Posterior cingulate gyrus (tissue), 11 donors: ENCODE measurements at places on chromosomes 2 and 18.

DNA sequence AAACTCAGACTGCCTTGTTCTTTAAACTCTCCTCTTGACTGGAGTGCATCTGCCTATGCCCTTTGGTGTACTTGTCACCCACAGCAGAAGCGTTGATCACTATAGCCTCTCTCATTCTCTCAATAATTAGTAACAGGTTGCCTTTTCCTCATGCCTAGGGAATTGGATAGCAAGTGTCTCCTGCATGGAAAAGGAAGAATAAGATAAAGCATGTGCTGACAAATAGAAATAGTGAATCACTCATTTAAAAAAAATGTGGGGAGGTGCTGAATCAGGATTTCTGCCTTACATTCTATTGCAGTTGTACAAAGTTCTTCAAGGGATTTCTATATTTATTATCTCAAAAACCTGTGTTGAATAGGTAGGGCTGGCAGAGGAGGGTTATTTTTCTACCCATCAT lies 323.0 kb downstream of the TXNL1 start:
- DNase-seq, result no peak

GRCh38 chr2:216292886-216293301 lies 79.4 kb downstream of the MARCHF4 start:
- peak; percentile 86 for DNase-seq

- DNase-seq, result no peak
Observed at GRCh38 chr2:235567842-235568241, 74.0 kb downstream of the AGAP1 start.

GRCh38 chr2:10046931-10047330 lies 3.6 kb downstream of the KLF11 start:
- peak; percentile 40 for DNase-seq

- peak; percentile 46 for DNase-seq
Observed at GRCh38 chr18:33440060-33441043, at the start of gene CCDC178. Gene CCDC178, minus strand, starts transcription at chr18:33440721. Its CDS starts 28,633 bp downstream, at chr18:33412088.

GRCh38 chr2:128591861-128592822 lies 273.5 kb upstream of the HS6ST1 start:
- no peak for DNase-seq

DNA sequence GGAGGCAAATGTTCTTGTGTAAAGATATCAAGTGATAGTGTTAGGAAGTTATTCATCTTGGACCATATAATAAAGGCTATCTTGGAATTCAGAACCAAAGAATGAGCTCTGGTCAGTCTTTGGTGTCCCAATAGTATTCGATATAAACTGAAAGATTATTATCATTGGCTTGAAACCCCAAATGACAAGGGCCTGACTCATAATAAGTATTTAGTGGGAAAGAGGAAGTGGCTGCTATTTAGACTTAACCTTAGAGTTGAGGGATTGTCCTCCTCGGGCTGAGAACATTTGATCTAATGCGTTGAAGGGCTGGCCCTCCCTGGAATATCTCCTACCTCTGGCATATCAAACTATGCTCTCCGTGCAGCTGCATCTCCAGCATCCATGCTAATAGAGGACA lies 67.5 kb downstream of the CDH20 start:
- no peak for DNase-seq

DNA sequence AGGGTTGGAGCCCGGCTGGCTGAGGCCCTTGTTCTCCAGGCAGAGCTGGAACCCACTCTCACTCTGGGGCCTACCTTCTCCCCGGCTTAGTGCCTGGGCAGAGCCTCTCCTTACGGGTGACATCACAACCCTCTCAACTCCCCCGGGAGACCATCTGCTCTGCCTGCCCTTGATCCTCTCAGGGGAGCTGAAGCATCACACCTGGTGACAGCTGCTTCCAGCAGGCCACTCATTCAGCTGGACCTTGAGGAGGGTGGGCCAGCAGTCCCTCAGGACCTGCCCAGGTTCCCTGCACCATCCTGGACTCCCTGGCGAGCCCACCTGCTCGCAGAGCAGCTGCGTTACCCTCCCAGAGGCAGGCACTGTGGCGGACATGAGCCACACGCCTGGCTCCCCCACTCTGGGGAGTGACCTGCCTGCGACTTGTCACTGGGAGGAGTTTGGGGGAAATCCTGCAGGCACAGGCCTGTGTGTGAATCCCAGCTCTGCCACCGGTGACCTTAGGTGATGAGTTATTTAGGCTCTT lies 13.1 kb downstream of the HS6ST1 start:
- no peak for DNase-seq

GRCh38 chr18:31586616-31587015 lies 5.1 kb upstream of the TTR start:
- no peak for DNase-seq

- DNase-seq, result no peak
Observed at GRCh38 chr2:27902098-27902497, 11.6 kb downstream of the BABAM2 start.

GRCh38 chr2:6325616-6326015 lies 540.1 kb downstream of the CMPK2 start:
- no peak for DNase-seq

- DNase-seq, result no peak
Observed at GRCh38 chr2:47109007-47109375, 46.1 kb downstream of the STPG4 start.

DNA sequence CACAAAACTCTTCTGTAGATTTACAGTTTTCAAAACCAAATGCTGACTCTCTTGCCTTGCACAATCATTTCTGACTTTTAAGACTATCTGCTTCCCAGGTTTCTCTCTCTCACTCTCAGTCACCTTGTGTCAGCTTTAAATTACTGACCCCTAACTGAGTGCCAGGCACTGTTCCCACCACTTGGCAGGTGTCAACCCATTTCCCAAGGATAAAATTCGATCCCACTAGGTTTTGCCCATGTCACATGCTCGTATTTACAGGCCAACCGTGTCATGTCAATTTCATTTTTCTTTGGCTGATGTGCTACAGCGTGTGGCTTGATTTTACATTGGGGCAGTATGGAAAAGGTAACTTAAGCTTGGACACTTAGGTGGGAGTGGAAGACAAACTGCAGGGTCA lies 26.1 kb upstream of the LMAN1 start:
- DNase-seq, result no peak

DNA sequence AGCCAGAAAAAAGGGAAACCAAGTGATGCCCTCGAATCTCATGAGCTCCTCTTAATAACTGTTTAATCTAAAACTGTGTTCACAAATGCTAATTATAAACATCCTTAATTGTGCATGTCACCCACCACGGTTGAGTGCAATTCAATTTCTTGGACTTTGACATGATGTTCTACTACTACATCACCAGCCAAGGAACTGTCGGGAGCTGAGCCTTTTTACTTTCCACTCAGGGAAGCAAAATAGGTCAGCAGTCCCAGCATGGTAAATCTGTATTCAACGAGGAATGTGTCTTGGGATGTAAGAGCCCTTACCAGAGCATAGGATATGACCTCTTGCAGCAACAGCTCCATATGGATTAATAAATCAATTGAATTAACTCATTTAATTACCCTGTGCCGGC lies 20.8 kb upstream of the REG3G start:
- no peak for DNase-seq

- DNase-seq, result no peak
Observed at GRCh38 chr2:118835746-118836410, 11.6 kb downstream of the EN1 start.

DNA sequence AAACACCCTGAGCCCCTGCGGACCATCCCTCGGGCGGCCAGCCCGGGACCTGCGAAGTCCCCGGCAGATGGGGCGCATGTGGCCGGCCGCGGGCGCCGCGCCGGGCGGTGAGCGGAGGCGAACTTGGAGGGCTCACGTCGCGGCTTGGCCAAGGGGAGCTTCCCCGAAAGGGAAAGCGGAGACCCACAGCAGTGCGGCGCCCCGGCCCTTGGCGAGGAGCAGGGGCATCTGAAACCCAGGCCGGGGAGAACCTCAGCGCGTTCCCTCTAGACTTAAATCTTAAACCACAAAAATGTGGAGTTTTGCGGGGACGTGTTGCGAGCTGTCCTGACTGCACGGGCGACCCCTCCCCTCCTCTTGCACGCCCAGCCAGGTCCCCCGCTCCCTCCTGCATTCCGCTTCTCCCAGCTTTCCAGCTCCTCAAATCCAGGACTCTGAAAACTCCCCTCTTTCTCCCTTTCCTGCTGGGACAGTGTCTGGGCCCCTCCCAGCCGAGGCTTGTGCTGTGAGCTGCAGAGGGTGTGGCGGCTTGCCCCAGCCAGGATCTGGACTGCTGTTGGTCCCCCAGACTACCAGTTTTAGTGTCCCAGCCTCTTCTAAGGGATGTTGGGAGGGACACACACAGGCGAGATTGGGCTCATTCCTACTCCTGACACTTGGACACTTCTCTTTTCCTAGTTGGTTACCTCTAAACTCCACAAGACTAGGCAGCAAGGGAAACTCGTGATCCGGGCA lies 1.3 kb downstream of the FMNL2 start:
- peak; percentile 60 for DNase-seq

- DNase-seq, result no peak
Observed at GRCh38 chr2:148829618-148830017, 45.4 kb upstream of the KIF5C start.

DNA sequence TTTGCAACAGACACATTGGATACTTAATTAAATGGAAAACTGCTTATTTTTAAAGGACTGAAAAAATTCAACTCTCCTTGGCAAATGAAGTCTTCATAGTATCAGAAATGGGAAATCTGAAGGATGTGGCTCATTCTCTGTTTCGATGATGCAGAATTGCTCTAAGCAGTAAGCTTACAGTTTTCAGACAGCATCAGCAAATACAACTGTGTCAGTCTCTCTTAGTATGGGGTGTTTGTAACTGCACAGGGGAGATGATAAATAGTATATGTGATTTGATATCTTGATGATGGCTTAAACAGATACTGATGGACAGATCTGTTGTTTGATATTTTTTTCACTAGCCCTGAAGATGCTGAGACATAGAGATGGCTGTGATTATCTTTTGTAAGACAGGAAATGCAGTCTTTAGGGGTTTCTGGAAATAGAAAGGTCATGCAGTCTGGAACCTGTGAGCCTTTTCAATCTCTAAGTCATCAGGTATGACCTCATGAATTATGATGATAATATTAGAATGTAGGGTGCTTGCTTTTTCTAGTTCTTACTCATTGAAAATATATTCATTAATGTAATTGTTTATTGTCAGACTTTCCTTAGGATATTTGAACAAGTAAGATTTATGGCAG lies 84.2 kb downstream of the SLC4A10 start:
- DNase-seq, result no peak

DNA sequence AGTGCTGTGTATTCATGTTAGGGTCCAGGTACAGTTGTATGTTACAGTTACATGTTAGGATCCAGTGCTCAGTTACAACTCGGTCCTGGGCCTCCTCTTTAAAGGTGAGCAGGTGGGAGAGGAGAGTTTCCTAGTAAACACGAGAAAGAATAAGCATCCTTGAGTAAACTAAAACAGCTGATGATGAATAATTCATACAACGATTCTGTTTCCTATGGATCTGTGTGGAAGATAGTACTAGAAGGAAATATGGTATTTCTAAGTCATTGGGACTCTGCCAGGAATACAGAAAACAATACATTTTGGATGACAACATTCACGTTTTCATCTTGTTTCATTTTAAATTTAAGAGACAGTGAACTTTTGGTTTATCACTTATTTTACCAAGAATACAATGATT lies 29.5 kb downstream of the SNTG2 start:
- DNase-seq, result no peak

DNA sequence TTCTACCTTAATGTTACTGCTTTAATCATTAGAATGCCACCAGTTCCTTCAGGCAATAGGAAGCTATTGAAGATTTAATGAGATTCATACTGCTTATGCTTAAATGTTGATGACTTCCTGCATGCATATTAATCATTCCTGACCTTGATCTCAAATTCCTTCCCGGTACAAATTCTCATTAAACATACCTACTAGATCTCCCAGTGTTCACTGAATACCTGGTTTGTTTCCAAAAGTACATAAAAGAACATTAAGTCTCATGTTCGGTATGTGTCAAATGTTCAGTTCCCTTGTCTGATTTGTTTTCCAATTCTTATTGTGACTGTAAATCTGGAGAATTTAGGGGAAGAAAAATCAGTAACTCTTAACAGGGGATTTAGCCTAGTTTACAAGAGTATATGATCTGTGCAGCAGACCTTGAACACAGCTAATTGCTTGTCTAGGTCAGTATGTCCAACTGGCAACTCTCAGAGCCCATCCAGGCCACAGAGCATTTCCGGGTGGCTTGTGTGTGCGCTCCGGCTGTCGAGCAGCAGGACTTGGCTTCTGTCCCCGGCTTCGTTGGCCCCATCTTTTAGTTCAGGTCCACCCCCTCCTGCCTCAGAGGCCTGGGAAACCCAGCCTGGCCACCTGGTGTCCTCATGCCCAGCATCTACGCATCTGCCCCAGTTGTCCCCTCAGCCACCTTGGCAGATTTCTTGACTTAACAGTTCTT lies 13.1 kb downstream of the METAP1D start:
- DNase-seq, result no peak

DNA sequence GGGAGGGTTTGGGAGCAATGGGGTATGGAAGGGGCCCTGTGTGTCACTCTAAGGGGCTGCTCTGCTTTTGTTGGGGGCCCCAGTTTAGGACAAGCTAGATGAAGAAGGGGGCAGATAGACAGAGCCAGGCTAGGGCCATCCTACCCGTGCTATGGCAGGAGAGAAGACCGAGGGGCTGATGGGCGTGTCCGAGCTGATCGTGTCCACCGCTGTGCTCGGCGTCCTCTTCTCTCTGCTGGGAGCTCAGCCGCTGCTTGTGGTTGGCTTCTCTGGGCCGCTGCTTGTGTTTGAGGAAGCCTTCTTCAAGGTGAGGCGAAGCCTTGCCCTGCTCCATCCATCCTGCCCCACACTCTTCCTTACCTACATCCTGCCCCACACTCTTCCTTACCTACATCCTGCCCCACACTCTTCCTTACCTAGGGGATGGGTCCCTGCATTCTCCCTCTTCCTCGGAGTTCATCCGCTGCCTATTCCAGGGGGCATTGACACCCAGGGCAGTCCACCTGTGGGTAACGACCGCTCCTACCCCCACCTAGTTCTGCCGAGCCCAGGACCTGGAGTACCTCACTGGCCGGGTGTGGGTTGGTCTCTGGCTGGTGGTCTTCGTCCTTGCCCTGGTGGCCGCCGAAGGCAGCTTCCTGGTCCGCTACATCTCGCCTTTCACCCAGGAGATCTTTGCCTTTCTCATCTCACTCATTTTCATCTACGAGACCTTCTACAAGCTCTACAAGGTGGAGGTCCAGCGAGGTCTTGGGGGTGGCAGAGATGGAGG lies 8.9 kb downstream of the SLC4A3 start:
- DNase-seq, result no peak

DNA sequence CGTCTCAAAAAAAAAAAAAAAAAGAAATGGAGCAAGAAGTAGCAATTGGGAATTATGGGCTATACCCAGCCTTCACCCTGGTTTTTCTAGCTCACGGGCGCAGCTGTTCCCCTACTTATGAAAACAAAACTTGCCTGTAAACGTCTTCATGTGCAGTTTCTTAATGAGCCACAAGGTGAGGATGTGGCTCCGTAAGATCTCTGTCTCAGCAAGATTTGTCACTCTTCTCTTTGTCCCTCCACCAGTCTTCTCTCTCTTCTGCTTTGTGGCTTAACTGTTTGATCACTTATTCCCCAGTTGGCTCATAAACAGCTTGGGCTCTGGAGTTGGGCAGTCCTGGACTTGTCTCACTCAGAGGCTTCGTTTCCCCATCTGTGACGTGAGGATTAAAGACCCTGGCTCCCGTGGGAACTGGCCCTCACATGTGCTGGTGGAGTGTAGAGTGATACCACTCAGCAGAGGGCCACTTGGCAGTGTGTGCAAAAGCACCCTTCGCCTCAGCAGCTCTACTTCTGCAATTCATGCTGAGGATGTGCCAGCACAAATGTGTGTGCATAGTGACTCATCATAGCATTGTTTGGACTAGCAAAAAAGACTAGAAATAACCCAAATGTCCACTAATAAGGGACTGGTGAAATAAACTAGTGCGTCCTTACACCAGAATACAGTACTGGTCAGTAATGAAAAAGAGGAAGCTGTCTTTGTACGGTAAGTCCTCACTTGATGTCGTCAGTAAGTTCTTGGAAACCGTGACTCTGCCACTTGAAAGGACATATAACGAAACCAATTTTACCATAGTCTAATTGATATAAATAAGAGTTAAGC lies 8.7 kb downstream of the CEP68 start:
- peak; percentile 43 for DNase-seq
